Glomerular endothelial cell (primary cell): ENCODE measurements at places on chromosomes 16 and 17. TPM values are rescaled to one million over a fixed set of nuclear protein-coding genes. Genes with fewer than 3 reads are reported as not detected.

Gene PRR11
- total RNA-seq, result 19.7 and 25.7 TPM in 2 replicates

Gene PLCD3
- total RNA-seq, result 35.3 and 41.5 TPM in 2 replicates

Gene MAP3K3
- 68.0 and 82.5 TPM in 2 replicates for total RNA-seq

Gene TPPP3
- 3.2 TPM in 1 of 2 replicates, not detected in the other for total RNA-seq

Gene TBC1D3
- total RNA-seq, result not detected in 2 replicates

Gene DBNDD1
- 15.5 and 19.0 TPM in 2 replicates for total RNA-seq

Gene TNFRSF13B
- not detected in 2 replicates for total RNA-seq

Gene COQ9
- 27.8 and 41.7 TPM in 2 replicates for total RNA-seq

Gene WRAP53
- total RNA-seq, result 5.5 and 9.3 TPM in 2 replicates

Gene VTN
- total RNA-seq, result 0.05 TPM in 1 of 2 replicates, not detected in the other

Gene CHST4
- not detected in 2 replicates for total RNA-seq

Gene OTOA
- total RNA-seq, result 0.06 TPM in 1 of 2 replicates, not detected in the other

Gene CACNA1H
- 0.15 and 1.3 TPM in 2 replicates for total RNA-seq

Gene ZNF821
- total RNA-seq, result 3.5 and 9.0 TPM in 2 replicates

Gene OTOP3
- total RNA-seq, result not detected in 2 replicates

GRCh38 chr16:17289674-17290635 lies 180.8 kb downstream of the XYLT1 start:
- no peak for DNase-seq

DNA sequence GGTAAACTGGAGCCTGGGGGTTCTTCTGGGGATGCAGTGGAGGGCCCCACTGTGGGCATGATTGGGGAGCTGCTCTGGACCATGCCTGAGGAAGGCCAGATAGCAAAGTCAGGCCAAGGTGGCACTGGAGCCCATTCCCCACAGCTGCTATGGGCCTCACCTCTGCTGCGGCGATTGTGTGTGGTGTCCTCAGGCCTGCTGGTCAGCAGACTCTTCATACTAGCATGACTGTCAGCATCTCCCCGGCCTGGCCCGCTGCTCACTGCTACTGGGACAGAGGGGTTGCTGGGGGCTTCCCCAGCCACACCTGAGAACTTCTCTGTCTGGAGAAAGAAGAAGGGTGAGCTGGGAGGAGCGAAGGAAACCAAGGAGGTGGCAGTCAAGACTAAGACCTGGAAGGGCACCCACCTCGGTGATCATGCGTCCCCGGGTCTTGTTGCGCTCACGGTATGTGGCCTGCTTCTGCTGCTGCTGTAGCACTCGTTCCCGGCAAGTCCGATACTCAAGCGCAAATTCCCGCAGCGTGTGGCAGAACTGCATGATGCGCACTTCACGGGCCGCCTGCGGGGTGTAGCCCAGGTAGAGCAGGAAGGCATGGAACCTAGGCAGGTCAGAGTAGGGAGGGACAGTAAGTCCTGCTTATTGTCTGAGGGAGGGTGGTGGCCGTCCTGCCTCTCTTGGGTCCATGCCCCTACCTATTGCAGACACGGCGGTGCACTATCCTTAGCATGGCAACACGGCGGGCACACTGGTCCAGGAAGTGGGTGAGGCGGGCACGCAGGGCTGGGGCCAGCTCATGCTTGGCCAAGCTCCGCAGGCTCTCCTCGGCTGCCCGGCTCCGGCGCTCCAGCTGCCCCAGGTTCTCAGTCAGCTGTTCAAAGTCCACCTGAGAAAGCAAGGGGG lies 3.2 kb downstream of the TMEM208 start:
- no peak for DNase-seq

GRCh38 chr16:16014329-16015224 lies 65.2 kb downstream of the ABCC1 start:
- DNase-seq, result no peak

GRCh38 chr16:47461598-47462266 lies 601 bp downstream of the PHKB start:
- DNase-seq, result peak; percentile 36

GRCh38 chr17:30550512-30551273 lies 73.5 kb downstream of the GOSR1 start:
- no peak for DNase-seq

DNA sequence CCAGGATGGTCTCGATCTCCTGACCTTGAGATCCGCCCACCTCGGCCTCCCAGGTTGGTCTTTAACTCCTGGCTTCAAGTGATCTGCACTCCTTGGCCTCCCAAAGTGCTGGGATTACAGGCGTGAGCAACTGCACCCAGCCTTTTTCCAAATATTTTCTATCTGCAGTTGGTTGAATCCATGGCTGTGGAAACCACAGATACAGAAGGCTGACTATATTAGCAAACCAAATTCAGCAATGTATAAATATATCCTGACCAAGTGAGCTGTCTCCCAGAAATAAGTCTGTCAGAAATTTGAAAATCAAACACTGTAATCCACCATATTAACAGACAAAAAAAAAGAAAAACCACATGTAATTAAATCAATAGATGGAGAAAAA lies 9.6 kb downstream of the CFDP1 start:
- DNase-seq, result no peak

- DNase-seq, result no peak
Observed at GRCh38 chr17:13460261-13461000, 141.3 kb downstream of the HS3ST3A1 start.

DNA sequence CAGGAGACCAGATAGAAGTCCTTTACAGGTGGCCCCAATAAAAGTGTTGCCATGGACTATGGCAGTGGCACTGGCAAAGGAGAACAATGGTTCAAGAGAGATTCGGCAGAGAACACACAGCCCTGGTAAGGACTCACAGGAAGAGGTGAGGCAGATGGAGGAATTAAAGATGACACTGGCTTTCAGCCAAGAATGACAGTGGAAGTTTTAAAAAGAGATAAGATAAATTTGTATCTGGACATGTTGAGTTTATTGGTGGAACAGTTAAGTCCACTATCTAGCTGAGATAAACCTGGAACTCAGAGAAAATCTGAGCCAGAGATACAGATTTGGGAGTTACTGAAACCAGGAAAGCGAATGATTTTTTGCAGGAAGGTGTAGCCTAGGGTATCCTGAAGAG lies 20.1 kb downstream of the CMC2 start:
- DNase-seq, result no peak

GRCh38 chr16:75550211-75550662 lies 5.8 kb downstream of the TMEM231 start:
- peak; percentile 80 for DNase-seq

- no peak for DNase-seq
Observed at GRCh38 chr17:80887639-80888175, 103.9 kb upstream of the CHMP6 start.

DNA sequence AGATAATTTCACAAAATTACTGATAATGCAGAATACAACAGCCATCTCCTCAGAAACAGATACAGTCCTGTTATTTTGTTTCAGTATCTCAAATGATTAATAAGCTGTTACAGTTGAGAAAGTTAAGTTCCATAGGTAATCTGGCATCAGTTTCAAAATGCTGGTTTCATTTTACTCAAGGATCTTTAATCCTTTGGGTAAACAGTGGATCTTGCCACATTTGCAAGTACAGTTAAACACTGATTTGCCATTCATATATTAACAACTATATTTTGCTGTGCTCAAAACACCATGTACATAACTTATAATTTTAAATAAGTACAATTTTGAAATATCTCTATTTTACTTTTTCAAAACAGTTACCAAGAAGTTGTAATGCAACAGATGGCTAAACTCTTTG lies 31.2 kb downstream of the RPGRIP1L start:
- DNase-seq, result no peak

- no peak for DNase-seq
Observed at GRCh38 chr16:51936846-51937245, 610.1 kb downstream of the TOX3 start.

- DNase-seq, result no peak
Observed at GRCh38 chr17:78448356-78448993, 70.0 kb downstream of the PGS1 start.

- no peak for DNase-seq
Observed at GRCh38 chr16:11734653-11735043, 8.0 kb downstream of the TXNDC11 start.

GRCh38 chr17:71437166-71437565 lies 683.7 kb upstream of the SOX9 start:
- no peak for DNase-seq

DNA sequence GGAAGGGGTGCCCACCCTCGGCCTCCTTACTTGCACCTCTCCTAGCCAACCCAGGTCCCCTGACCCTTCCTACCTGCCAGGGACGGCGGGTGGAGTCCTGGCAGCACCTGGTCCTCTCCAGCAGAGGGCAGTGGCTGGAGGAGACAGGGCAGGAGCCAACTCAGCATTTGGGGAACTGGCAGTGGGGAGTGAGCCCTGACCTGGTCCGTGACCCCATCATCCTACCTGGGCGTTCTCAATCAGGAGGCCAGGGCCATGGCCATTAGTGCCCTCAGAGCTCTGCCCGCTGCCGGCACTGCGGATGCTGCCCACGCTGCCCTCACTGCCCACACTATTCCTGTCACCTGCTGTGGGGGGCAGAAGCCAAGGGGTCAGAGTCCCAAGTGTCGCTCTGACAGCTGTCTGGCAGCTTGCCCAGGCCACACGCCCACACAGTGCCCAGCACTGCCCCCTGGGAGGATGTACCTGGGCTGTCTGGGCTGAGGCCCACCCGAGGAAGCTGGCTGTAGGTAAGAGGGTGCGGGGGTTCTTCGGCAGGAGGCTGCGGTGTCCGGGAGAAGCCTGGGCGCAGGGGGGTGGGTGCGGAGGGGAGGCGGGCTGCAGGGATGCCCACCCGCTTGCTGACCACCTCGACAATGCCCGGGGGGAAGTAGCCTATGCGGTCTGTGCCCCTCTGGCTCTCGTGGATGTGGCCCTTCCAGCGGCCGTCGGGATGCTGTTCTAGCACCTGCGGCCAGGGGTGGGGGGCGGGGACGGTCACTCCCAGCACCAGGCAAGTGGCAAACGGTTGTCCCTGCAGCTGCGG lies 10.8 kb downstream of the CASKIN2 start:
- DNase-seq, result no peak

GRCh38 chr16:27471661-27472060 lies 69.7 kb downstream of the IL21R start:
- no peak for DNase-seq

GRCh38 chr16:17404941-17405689 lies 65.6 kb downstream of the XYLT1 start:
- DNase-seq, result no peak

- DNase-seq, result no peak
Observed at GRCh38 chr17:53649201-53649600, 173.5 kb upstream of the KIF2B start.

DNA sequence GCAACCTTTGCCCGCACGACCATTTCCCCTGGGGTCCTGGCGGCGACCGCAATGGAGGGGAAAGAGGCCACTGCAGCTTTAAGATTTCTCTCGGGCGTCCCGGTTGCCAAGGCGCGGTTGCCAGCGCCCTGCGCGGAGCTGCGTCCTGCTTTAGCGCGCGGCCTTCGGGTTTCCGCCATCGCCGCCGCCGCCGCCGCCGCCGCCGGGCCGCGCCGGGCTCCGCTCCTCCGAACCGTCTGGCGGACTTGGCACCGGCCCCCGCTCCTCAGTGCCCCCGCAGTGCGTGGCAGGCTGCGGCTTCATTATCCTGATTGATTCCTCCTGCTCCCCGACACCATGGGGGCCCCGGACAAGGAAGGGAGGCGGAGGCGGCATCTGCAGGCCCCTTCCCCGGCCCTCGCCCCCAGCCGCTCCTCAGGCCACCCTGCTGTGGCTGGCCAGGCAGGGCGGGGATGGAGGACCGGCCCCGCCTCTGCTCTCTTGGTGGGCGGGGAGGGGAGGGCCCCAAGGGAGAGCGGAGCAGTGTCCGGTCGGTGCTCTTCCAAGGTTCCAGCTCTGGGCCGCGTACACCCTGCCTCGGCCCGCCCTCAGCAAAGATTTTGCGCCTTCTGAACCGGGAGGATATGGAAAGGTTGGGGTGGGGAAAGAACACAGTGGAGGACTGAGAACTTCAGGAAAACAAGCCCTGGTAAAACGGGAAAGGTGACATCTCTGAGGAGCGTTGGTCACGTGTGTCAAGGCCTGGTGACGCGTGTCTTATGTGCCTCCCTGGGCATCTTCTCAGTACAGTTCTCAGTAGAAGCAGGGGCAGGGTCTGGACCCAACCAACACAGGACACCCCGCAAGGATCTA lies 34.0 kb downstream of the NEUROD2 start:
- DNase-seq, result no peak

- no peak for DNase-seq
Observed at GRCh38 chr16:60151987-60152386, 1417.9 kb upstream of the GOT2 start.

DNA sequence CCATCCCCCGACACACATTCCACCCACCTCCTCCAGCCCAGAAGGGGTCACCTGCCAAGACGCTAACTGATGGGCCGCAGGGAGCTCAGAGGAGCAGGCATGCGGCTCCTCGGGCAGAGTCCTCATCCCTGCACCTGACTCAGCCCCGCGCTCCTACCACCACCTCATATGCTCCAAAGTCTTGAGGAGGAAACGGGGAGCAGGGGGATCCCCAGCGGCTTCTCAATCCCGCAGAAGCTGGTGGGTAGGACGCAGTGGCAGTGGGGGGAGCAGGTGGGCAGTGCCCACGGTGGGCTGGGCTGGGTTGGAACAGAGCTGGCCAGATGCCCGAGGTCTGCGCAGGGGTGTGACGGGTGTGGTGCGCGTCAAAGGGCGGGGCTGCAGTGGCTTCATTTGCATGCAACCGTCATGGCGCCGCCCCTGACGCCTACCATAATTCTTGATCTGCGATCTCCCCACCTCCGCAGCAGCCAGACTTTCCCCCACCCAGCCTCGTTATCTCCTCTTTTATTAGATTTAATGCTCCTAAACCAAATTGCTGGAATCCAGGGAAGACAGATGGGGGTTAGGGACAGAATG lies 39.0 kb upstream of the EMP2 start:
- no peak for DNase-seq

GRCh38 chr16:58452640-58453039 lies 47.3 kb upstream of the NDRG4 start:
- DNase-seq, result no peak

DNA sequence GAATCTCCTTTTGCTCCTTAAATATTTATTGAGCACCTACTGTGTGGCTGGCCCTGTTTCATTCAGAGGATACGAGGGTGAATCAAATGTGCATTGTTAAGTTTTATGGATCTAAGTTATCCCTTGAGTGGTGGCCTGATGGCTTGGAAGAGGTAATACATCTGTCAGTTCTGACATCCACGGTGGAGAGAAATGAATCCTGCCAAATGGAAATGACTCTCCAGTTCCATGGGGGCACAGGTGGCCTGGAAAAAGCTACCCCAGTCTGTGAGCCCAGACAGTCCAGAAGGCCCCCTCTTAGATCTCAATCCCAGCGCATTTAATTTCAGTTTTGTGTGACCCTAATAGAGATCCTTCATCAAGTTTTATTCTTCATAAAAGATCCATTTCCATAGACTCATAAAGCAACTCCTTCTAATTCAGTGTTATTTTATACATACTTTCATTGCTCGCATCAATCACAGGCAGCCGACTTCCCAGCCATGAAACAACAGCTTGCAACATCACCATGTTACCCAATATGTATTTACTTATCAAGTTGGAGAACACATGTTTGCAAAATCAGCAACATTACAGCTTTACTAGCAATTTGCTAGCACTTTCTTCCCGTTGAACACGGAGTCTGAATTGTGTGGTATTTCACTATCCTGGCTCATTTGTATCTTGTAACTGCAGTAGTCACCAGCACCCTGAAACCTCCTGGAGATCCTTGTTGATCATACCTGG lies 334.8 kb upstream of the HSBP1 start:
- no peak for DNase-seq

- DNase-seq, result no peak
Observed at GRCh38 chr17:6512552-6512951, 43.8 kb downstream of the PITPNM3 start.

GRCh38 chr17:75531721-75532072 lies 6.2 kb downstream of the LLGL2 start:
- no peak for DNase-seq
